A549 treated with CpdA at 1 μM for 4 hours (cell line): ENCODE measurements at places on chromosomes 7 and 10. TPM values are rescaled to one million over a fixed set of nuclear protein-coding genes. Genes with fewer than 3 reads are reported as not detected.

The LIPK gene
- total RNA-seq = not detected in 5 replicates

The ANAPC16 gene
- total RNA-seq = 63.8 to 85.3 TPM (median 81.4 TPM) in 5 replicates

The STEAP1B gene
- 0.03 to 0.21 TPM (median 0.17 TPM) in 3 of 5 replicates, not detected in the others for total RNA-seq

The PHKG1 gene
- 0.39 to 1.2 TPM (median 0.41 TPM) in 5 replicates for total RNA-seq

The PPP1R17 gene
- not detected in 5 replicates for total RNA-seq

The ADAMTS14 gene
- 0.07 to 0.13 TPM (median 0.10 TPM) in 5 replicates for total RNA-seq

The GCK gene
- 0.02 TPM in 1 of 5 replicates, not detected in the others for total RNA-seq

The LEP gene
- total RNA-seq = not detected in 5 replicates

The ATOH7 gene
- 0.17 to 0.48 TPM (median 0.31 TPM) in 5 replicates for total RNA-seq

The SKAP2 gene
- 14.6 to 20.7 TPM (median 17.3 TPM) in 5 replicates for total RNA-seq

The C7orf33 gene
- not detected in 5 replicates for total RNA-seq

The CYP17A1 gene
- not detected in 5 replicates for total RNA-seq

The OR6V1 gene
- total RNA-seq = not detected in 5 replicates
